ENCODE measurements at places on chromosomes 6 and 20.

DNA sequence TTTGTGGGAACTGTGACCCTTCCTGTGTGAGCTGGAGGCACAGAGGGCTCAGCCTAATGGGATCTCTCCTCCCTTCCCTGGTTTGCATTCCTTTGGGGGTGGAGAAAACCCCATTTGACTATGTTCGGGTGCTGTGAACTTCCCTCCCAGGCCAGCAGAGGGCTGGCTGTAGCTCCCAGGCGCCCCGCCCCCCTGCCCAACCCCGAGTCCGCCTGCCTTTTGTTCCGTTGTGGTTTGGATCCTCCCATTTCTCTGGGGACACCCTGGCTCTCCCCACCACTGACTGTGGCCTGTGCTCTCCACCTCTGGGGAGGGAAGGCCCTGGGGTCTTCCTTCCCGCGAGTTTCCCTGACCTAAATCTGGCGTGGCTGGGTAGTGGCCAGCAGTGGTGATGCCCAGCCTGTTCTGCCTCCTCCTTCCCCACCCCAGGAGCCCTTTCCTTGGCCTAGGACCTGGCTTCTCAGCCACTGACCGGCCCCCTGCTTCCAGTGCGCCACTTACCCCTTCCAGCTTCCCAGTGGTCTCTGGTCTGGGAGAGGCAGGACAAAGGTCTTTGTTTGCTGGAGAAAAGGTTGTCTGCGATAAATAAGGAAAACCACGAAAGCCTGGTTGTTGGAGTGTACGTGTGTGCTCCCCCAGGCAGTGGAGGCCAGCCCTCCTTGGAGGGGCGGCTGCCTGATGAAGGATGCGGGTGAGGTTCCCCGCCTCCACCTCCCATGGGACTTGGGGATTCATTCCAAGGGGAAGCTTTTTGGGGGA lies 4.9 kb downstream of the VEGFA start:
- DNase-seq, result peak; percentile 95

DNA sequence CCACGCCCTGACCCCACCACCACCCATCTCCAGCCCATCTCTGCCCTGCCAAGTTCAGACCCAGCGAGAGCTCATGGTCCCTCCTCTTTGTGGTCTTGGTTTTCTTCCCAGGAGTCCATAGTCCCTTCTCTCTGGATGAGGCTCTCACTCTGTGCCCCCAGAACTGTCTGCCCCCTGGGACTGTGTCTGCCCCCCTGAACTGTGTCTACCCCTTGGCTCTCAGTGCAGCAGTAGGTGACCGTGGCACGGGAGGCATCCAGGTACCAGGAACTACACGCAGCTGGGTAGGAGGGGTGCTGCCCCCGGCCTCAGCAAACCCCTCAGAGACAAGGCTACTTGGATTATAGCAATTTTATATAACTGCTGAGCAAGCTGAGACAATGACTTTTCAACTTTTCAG lies 23.6 kb downstream of the PRR18 start:
- DNase-seq, result no peak

GRCh38 chr6:56299916-56300315 lies 52.5 kb upstream of the COL21A1 start:
- no peak for DNase-seq

GRCh38 chr6:3328145-3328544 lies 69.4 kb downstream of the PSMG4 start:
- no peak for DNase-seq

DNA sequence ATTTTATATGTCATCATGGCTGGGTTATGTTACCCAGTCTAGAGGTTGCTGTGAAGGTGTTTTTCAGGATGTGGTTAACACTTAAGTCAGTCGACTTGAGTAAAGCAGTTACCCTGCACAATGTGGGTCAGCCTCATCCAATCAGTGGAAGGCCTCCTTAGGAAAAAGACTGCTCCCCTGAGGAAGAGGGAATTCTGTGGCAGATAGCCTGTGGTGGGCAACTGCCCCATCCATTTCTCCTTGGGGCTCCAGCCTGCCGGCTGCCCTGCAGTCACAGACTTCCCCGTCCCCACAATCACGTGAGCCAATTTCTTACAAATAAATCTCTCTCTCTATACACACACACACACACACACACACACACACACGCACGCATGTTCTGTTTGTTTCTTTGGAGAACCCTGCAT lies 34.5 kb upstream of the MPC1 start:
- no peak for DNase-seq

GRCh38 chr20:3766422-3767109 lies 987 bp downstream of the ADISSP start:
- no peak for DNase-seq

GRCh38 chr6:125129354-125129753 lies 24.2 kb upstream of the TPD52L1 start:
- no peak for DNase-seq

GRCh38 chr6:134584847-134585516 lies 267.1 kb upstream of the SGK1 start:
- DNase-seq, result no peak

DNA sequence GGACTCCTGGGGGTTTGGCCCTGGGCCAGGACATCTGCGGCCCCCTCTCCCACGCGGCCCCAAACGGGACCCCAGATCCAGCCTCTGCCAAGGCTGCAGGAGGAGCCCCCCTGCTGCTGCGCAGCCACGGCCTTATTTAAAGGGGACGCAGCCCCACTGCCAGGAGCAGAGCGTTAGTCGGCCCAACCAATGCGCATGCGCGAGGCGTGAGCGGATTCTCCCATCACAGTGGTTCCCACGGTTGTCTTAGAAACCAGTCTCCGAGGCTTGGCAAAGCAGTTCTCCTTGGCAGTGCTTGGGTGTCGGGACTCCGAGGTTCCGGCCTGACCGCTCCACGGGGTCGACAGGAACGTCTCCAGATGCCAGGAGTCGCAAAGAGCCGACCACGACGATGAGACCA lies 288.3 kb upstream of the ZNF337 start:
- DNase-seq, result peak; percentile 74

DNA sequence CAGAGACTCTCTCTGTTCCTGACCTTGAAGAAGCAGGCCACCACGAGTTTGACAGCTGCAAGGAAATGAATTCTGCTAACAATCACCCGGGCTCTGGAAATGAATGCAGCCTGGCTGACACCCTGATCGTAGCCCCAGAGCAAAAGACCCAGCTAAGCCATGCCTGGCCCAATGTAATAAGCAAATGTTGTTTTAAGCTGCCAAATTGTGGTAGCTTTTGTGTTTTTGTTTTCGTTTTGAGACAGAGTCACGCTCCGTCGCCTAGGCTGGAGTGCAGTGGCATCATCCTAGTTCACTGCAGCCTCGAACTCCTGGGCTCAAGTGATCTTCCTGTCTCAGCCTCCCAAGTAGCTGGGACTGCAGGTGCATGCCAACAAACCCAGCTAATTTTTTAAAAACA lies 3.3 kb upstream of the OXT start:
- DNase-seq, result peak; percentile 3

DNA sequence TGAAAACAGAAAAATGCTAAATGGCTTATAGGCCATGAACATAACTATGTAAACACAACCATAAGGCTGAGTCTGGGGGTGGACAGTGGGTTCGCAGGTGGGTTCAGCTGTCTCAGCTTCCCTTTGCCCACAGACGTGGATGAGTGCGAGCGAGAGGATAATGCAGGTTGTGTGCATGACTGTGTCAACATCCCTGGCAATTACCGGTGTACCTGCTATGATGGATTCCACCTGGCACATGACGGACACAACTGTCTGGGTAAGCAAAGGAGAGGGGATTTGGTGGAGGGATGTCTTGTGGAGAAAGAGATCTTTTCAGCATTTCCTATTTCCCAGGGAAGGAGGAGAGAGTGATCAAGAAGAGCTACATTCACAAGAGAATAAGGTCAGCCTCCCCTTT lies 14.7 kb downstream of the SCUBE3 start:
- DNase-seq, result no peak

- no peak for DNase-seq
These were observed 82.8 kb downstream of the CD40 start for GRCh38 chr20:46200582-46201570.

DNA sequence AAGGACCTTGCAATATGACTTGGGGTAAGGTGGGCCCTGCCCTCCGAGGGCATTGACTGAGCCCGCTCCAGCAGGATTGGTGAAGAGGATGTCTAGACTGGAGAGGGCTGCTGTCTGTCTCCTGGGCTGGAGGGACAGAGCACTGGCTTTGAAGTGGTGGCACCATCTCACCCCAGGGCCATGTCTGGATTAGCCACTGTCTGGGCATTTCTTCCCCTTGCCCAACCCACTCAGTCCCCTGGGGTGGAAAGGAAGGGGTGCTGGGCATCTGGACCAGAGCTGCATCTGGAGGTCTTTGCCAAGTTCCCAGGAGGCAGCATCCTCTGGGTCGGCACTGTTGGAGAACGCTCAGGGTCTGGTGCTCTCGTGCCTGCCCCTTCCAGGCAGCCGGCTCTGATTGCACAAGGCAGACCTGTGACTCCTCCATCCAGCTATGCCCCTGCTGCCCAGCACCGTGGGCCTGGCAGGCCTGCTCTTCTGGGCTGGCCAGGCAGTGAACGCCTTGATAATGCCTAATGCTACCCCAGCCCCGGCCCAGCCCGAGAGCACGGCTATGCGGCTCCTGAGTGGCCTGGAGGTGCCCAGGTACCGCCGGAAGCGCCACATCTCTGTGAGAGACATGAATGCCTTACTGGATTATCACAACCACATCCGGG lies at the start of gene R3HDML:
TSS of gene R3HDML (plus strand) at position 319 of the 656 bp plus-strand sequence. CDS start at position 434, 115 bp downstream.
- DNase-seq, result no peak

- DNase-seq, result no peak
These were observed 2.5 kb downstream of the BMP5 start for GRCh38 chr6:55872866-55873265.

GRCh38 chr20:37941332-37941731 lies 38.4 kb downstream of the VSTM2L start:
- DNase-seq, result no peak

- no peak for DNase-seq
These were observed 219.0 kb downstream of the CDC5L start for GRCh38 chr6:44606504-44606903.

DNA sequence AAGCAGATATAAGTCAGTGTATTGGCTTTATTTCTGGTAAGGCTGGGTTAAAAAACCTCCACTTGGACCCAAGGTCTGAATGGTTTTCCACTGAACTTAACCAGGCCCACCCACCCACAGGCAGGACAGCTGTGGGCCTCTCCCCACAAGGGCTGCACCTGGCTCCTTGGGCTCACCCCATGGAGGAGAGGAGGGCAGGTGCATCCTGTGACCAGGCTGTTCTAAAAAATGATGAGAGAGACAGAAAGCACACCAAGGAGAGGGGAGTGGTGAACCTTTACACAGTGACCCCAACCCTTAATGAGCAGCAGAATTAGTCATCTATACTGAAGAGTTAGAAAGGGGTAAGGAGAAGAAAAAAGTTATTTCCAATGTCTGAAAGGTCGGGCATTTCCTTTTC lies 34.5 kb upstream of the DUSP22 start:
- DNase-seq, result no peak

DNA sequence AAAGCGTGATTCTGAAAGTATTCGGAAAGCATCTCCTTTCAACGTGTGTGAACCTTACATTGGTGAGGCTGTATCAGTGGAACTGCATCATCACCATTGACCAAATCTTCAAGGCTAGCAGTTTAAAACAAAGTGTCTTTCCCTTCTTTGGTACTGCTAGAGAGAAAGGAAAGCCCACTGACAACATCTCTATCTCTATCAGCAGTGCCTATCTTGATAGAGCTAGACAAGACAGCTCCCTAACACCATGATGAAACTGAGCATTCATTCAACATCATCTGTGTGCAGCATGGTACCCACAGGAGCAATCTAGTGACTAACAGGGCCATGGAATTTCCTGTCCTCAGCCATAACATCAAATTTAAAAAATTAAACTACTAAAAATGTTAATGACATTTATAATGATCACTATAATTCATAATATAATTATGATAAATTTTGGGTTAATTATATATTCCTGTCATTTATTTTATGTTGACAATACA lies 31.5 kb upstream of the EDN1 start:
- peak; percentile 34 for DNase-seq

GRCh38 chr20:35271904-35272303 lies 6.0 kb downstream of the MMP24OS start:
- no peak for DNase-seq

- DNase-seq, result no peak
These were observed 10.1 kb downstream of the RFX6 start for GRCh38 chr6:116887168-116887567.

GRCh38 chr20:61803416-61803914 lies 262.2 kb downstream of the TAF4 start:
- DNase-seq, result peak; percentile 75

- DNase-seq, result no peak
These were observed 109.2 kb upstream of the MCHR2 start for GRCh38 chr6:100103194-100103593.

GRCh38 chr6:77466055-77466450 lies 2.8 kb upstream of the HTR1B start:
- DNase-seq, result peak; percentile 75

DNA sequence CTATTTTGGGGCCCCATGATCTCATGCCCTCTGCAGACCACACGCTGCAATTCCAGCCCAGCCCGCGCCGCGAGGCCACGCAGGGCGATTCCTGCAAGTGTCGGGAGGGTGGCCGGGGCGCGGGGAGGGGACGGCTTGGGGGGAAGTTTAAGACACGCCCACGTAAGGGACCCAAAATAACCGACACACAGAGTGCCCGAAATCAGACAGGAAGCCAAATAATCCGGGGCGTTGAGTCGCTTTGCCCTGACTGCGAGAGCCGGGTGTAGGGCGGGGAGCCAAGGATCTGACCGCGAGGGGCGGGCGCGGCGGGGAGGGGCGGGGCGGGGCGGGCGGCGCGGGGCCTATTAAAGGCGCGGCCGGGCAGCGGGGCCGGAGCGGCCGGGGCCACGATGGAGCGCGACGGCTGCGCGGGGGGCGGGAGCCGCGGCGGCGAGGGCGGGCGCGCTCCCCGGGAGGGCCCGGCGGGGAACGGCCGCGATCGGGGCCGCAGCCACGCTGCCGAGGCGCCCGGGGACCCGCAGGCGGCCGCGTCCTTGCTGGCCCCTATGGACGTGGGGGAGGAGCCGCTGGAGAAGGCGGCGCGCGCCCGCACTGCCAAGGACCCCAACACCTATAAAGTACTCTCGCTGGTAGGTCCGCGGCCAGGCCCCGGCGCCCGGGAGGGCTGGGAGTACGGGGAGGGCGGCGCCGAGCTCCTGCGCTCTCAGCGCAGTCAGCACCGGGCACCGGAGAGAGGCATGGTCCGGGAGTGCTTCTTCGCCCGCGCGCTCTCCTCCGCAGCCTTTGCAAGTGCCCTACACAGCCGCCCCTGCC lies at the start of gene ENPP1:
TSS of gene ENPP1 (plus strand) at position 377 of the 816 bp plus-strand sequence. CDS start at position 393, 16 bp downstream.
- peak; percentile 93 for DNase-seq

GRCh38 chr20:35497320-35497719 lies 32.1 kb downstream of the C20orf173 start:
- no peak for DNase-seq
